GM23248 (cell line): ENCODE measurements at places on chromosomes 7 and 10. TPM values are rescaled to one million over a fixed set of nuclear protein-coding genes. Genes with fewer than 3 reads are reported as not detected.

Gene SPDYE1
- total RNA-seq: not detected in 2 replicates

Gene DHX32
- 49.6 and 59.8 TPM in 2 replicates for total RNA-seq

Gene RAB19
- total RNA-seq: not detected in 2 replicates

Gene GNAI1
- 30.7 and 35.3 TPM in 2 replicates for total RNA-seq

DNA sequence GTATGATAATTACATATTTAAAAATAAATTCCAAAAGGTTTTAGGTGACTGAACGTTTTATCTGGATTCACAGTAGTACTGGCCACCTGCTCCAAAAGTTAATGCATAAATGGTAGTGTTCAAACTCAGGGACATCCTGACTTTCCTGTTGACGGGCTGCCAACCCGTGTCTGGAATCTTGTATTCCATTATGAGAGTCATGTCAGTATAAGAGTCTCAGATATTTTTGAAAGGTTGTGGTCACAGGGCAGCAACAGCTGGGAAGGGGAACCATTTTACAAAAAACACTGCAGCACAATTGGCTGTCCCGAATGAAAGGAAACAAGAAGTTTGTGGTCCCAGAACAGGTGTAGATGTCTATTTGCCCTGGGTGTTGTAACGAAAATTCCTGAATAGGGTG lies 2.8 kb downstream of the TDRD1 start:
- DNase-seq: no peak

DNA sequence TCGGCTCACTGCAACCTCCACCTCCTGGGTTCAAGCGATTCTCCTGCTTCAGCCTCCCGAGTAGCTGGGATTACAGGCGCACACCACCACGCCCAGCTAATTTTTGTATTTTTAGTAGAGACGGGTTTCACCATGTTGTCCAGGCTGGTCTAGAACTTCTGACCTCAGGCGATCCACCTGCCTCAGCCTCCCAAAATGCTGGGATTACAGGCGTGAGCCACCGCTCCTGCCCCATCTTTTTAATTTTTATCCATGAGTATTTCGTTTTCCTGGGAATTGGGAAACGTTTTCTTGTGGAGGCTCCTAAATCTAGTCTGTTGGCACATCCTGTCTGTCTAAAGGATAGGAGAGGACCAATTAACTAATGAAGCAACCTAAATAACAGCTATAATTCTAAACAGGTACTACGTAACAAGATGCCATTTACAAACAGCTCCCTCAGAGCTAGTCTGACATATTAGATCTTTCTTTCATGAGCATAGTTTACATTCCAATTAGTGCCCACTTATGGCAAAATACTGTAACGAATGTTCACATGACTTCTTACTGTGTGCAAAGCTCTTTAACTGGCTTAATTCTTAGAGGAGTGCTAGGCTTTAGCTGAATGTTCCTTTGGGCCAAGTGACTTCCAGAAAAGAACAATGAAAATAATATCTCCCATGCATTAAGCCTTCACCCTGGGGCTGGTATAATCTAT lies 151.0 kb upstream of the YAE1 start:
- DNase-seq: no peak

DNA sequence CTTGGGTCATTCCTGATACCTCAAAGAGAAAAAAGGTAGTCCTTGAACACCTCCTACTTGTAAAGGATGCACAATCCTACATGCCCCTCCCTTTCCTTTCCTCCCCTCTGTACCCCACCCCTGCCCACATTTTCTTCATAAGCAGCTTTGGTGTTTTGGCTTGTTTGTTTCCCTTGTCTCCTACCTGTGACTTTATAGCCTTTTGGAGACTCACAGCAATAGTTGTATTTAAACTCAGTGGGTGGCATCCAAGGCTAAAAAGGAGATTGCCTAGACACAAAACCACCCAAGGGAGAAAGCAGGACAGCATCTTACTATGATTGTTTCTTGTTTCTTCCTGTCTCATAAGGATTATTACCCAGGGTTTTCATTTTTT lies 63.4 kb downstream of the EGFR start:
- no peak for DNase-seq

DNA sequence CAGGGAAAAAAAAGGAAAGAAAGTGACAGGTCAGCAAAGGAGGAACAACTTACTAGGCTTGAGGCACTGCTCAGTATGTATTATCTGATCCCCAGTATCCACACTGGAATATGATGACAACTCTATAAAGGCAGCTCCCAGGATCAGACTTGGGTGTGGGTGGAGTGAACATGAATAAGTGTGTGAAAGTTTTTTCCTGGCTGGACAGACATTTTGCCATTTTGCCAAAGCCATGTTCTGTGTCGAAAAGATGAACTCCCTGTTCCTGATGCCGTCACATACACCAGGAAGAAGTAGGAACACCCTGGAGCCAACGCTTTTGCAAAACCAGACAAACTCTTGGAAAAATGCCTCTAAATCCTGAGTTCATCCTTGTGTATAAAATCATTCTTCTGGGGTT lies 143.2 kb upstream of the MEOX2 start:
- no peak for DNase-seq

DNA sequence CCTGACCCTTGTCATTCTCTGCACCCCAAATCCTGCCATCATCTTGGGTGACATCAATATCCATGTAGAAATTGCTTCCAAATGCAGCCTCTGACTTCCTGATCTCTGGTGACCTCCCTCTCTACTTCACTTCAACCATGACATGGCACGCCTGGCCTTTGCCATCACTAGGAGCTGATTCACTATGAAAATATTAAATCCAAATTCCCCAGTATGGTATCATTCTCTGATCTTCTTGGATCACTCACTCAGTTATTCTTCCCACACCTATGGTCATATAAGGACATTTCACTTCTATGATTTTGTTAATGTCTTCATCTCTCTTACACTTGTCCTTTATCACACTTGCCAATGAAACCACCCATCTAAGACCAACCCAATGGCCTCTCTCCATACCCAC lies 73.7 kb upstream of the ODAD2 start:
- peak; percentile 38 for DNase-seq

GRCh38 chr10:132097609-132098377 lies 32.0 kb downstream of the JAKMIP3 start:
- DNase-seq: no peak

- peak; percentile 60 for DNase-seq
These were observed 2.2 kb downstream of the GSAP start for GRCh38 chr7:77413861-77414424.

DNA sequence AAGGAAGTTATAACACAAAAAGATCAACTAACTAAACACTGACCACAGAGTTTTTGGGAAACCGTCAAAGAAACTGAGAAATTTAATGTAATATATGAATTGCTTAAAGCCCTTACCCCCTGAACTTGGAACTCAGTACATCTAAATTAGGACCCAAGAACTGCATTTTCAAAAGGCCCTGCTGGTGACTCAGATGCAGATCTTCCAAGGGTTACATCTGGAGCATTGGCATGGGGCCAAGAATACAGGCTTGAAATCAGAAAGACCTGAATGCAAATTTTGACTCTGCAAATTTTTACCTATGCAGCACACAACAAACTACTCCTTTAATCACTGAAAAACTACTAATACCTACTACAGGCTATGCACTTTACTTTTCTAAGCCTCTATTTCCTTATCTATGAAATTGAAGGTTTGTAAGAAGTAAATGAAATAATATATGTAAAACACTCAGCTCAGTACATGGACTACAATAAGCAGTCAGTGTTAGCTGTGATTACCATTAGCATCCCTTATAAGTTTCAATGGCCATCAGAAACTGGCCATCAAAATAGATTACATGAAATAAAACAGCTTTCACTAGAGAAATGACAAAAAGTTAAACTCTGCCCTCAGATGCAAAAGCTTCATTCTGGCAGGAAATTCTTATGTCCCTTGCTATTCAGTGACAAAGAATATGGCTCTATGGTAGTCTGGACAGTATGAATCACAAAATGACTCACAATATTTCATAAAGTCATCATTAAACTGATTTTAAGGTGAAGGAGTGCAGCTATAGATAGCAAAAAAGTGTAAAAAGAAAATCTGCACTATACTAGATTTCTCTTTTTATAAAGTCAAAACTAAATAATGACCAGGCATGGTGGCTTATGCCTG lies 43.6 kb downstream of the NSUN6 start:
- peak; percentile 89 for DNase-seq

DNA sequence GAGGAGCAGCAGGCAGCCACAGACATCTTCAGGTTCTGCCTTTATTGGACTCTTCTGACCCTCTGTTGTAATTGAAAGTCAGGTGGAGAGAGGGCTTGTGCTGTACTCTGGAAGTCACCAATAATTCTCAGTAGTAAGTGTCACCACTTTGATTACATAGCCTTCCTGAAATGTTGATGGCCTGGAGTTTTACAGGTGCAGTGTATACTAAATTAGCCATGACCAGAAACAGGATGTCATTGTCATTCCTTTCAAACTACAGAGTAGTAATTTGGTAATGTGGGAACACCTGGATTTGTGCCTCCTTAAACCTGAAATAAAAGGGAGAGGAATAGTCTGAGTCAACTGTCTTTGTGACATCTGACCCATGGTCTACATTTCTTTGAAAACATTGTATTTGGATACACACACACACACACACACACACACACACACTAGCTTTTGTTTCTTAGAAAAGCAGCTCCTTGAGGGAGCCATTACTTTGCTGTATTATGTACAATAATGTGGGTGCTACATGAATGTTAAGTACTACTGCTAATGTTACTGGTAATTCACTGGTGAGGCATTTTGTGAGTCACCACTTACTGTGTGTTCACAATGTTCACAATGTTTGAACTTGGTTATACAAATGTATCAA lies 19.6 kb downstream of the ARL4A start:
- peak; percentile 71 for DNase-seq

DNA sequence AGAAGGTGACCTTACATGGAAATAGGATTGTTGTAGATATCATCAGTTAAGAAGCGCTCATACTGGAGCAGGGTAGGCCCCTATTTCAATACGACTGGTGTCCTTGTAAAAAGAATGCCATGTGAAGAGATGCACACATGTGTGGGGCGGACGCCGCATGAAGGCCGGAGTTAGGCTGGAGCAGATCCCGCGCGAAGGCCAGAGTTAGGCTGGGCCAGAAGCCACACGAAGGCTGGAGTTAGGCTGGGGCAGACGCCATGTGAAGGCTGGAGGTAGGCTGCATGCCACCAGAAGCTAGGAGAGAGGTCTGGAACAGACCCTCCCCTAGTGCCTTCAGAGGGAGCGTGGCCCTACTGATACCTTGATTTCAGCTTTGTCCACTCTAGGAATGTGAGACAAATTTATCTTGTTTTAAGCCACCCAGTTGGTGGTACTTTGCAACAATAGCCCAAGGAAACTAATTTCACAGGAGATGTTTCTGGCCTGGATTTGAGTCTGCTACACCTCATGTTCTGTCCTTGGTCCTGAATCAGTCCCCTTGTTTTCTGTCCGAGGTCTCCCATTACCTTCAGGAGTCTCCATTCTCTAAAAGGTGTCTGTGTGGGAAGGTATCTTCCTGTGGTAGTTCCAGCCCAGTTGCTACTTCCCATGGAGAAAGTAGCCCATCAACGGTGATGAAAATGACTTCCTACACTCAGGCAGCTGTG lies 585.8 kb downstream of the LRMDA start:
- peak; percentile 17 for DNase-seq

DNA sequence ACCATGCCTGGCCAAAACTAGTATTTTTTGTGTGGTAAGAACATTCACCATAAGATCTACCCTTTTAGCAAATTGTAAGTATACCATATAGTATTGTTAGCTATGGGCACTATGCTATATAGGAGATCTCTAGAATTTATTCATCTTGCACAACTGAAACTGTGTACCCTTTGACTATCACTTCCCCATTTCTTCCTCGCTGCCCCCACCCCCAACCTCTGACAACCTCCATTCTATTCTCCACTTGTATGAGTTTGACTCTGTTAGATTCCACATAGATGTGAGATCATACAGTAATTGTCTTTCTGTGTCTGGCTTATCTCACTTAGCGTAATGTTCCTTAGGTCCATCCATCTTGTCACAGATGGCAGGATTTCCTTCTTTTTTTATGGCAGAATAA lies 3.6 kb downstream of the CASP7 start:
- DNase-seq: no peak

- peak; percentile 58 for DNase-seq
These were observed 70.3 kb upstream of the RSU1 start for GRCh38 chr10:16887565-16887964.

GRCh38 chr7:14888962-14889361 lies 13.6 kb downstream of the DGKB start:
- peak; percentile 14 for DNase-seq

DNA sequence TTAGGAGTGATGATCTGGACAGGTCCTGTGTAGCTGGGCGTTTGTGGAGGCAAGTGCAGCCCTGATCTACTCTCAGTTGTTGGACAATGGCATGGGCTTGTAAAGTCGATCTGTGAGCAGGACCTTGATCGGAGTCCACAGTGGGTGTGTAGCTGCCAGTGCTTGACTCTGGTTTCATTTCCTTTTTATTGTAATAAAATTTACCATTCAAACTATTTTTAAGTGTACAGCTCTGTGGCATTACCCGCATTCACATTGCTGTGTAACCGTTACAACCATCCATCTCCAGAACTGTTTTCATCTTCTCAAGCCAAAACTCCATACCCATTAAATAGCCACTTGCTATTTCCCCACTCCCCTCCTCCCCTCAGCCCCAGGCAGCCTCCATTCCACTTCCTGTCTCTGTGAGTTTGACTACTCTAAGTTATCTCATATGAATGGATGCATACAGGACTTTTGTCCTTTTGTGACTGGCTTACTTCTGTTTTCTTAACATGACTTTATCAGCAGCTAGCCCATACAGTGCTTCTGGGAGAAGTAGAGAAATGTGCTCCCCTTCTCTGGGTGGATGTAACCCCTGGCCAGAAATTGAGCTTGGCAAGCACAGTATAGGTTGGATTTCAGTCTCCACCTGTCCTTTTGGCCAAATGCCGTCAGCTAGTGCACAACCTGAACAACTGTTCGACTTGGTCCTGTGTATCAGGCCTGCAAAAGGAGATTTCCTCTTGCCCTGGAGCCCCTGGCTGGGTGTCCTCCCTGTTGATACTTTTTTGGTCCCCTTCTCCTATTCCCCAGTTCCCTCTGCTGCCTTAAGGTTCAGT lies 180.0 kb downstream of the LRMDA start:
- no peak for DNase-seq

DNA sequence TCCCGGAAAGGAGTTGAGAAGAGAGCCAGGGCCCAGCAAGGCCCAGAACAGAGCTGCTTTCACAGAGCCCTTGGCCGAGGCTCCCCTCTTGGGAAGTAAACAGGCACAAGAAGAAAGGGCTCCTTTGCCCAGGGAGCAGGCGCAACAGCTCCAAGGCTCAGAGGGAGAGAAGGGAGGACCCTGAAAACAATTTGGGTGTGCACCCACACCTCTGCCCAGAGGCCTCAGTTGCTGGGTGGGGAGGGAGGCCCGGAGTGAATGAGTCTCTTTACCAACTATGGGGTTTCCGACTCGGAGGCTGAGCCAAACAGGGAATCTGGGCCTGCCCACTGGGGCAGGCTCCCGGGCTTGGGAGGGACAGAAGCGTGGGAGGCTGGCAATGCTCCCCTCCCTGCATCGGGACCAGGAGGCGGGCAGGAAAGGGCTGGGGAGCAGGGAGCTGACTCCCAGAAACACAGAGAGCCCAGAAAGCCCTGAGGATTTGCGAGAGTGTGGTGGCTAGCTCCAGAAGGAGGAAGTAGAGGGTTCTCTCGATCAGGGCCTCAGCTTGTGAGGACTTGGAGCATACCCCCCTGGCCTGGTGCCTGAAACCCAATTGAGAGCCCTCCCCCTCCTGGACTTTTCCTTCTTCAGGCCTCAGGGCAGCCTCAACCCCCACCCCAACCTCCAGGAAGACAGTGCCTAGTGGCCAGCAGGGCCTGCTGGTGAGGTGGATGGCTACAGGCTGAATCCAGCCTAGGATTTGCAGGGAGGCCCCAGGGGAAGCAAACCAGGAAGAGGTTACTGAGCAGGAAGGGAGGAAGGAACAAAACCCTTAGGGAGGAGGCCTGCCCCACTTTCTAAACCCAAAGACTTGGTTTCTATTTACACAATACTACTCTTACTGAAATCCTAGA lies 6.2 kb downstream of the C10orf105 start:
- DNase-seq: peak; percentile 98

- DNase-seq: no peak
These were observed 370.2 kb downstream of the PPP1R3A start for GRCh38 chr7:113548561-113548960.
